ENCODE measurements at places on chromosomes 16 and 17.

DNA sequence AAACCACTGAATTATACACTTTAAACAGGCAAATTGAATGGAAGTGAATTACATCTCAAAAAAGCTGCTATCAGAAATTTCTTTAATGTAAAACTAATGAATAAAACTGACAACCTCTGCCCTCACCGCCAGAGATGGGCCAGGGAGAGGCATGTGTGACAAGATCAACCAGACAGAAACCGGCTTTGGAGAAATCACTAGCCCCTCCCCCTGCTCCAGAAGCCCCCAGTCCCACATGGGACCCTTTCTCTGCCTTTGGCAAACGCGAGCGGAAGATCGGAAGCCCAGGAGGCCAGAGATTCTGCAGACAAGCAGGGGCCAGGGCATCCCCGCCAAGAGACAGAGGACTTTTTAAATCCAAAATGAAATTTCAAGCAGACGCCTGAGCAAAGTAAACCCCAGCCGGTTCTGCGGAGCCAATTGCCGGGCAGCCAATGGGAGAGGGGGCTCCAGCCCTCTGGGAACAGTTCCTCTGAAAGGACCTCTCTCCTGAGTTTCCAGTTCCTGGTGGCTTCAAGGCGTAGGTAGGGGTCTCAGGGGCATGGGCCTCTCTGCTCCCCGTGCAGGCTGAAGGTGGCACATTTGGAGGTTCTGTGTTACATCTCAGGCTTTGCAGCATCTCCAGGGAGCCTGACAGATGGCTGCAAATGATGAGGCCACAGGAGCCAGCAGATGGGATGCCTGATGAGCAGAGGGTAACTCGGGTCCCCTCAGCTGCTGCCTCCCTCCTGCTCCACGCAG is 118.1 kb downstream of the GSG1L start:
- no peak for DNase-seq

- DNase-seq = no peak
Measured at GRCh38 chr17:7915179-7915610, 894 bp downstream of the RNF227 start.

DNA sequence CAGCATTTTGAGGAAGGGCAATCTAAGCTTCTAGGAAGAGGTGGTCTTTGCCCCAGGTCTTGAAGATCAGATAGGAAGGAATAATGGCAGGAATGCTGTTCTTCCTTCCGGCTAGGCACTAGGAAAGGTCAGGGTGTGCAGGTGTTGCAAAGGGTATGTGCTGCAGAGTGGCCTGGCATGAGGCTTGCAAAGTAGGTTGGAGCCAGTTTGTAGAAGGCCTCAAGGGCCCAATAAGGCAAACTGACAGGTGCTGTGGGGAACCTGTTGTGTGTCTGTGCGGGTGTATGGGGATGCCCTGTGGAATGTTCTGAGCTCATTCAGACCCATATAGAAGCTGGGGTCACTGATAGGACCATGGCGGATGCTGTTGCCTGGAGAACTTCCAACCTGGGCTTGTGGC is 12.7 kb downstream of the MSI2 start:
- no peak for DNase-seq

GRCh38 chr17:42901535-42902229 is 1.1 kb downstream of the G6PC1 start:
- no peak for DNase-seq

DNA sequence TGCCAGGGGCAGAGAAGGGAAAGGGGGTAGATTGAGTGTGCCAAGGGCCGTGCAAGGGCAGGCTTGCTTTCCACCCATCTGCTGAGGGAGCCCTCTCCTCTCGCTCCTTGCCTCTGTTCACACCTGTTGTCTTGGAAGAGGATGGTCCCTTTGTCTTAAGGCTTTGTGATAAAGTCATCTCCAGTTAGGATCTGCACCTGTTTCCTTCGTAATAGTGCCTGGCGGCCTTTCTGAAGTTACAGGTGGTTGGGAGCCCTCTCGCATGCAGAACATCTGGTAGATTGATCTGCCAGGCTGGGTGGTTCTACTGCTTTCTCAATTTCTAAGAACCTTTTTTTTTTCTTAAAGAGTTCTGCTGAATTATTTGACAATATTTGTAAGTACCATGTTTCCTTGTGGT is 16.3 kb downstream of the UBFD1 start:
- DNase-seq = no peak

GRCh38 chr16:1257561-1258224 is 1.8 kb downstream of the TPSD1 start:
- DNase-seq = no peak

DNA sequence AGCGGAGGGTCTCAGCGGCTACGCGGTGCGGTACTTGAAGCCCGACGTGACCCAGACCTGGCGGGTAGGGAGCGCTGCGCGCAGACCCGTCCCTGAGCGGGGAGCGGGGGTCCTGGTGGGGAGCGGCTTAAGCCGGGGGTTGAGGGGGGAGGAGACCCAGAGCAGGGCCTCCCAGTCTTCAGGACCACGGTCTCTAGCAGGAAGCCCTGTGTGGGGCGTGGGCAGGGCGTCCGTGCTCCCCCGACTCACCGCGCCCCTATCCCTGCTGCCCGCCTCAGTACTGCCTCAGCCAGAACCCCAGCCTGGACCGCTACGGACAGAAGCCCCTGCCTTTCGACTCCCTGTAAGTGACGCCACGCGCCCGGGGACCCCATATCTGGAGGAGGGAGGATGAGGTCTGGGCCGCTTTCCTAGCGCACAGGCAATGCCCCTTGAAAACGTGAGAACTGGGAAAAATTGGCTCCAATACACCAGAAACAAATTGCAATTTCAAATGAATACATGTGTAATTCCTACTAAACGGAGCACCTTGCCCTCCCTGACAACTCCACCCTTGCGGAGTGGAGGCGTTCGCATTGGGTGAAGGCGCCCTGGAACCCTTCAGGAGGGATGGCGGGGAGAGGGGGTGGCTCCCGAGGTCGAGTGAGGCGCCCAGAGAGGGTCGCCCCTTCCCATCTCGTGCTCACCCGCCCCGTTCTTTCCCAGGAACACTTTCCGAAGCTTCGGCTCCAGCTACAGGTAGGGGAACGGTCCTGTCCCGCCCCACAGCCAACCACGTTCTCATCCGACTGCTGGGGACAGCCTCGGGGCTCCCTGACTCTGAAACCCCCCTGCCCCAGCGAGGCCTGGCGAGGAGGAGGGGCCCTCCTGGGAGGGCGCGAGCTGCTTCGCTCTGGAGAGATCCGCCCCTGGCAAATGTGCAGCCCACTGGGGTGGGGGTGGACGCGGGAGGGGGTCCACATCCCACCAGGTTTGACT is 14.6 kb upstream of the CNGB1 start:
- no peak for DNase-seq

- no peak for DNase-seq
Measured at GRCh38 chr16:53721017-53721416, 17.1 kb downstream of the FTO start.

GRCh38 chr17:3276126-3276525 is 22.0 kb downstream of the OR3A1 start:
- no peak for DNase-seq

- peak; percentile 68 for DNase-seq
Measured at GRCh38 chr17:79777120-79777893, 641 bp upstream of the CBX2 start.

- no peak for DNase-seq
Measured at GRCh38 chr17:41048441-41048840, 1.3 kb upstream of the KRTAP2-1 start.

DNA sequence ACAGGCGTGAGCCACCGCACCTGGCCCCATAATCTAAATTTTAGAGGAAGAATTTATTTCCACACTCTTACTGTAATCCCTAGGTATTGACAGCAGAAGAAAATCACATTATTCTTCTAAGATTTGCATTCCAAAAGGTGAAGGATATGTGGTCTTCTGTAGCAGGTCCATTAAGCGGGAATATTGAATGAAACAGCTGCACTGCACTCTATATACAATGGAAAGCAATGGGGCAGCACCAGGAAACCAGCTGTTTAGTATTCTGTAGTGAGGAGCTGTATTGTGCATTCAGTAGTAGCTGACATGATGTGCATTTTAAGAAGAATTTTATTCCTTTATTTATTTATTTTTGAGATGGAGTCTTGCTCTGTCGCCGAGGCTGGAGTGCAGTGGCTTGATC is 49.6 kb downstream of the PSMD12 start:
- no peak for DNase-seq

GRCh38 chr17:12320286-12320685 is 299.6 kb downstream of the MAP2K4 start:
- DNase-seq = no peak

- DNase-seq = no peak
Measured at GRCh38 chr16:63301349-63301748, 1265.1 kb upstream of the CDH8 start.

- DNase-seq = no peak
Measured at GRCh38 chr16:55713103-55713502, 57.3 kb downstream of the SLC6A2 start.

DNA sequence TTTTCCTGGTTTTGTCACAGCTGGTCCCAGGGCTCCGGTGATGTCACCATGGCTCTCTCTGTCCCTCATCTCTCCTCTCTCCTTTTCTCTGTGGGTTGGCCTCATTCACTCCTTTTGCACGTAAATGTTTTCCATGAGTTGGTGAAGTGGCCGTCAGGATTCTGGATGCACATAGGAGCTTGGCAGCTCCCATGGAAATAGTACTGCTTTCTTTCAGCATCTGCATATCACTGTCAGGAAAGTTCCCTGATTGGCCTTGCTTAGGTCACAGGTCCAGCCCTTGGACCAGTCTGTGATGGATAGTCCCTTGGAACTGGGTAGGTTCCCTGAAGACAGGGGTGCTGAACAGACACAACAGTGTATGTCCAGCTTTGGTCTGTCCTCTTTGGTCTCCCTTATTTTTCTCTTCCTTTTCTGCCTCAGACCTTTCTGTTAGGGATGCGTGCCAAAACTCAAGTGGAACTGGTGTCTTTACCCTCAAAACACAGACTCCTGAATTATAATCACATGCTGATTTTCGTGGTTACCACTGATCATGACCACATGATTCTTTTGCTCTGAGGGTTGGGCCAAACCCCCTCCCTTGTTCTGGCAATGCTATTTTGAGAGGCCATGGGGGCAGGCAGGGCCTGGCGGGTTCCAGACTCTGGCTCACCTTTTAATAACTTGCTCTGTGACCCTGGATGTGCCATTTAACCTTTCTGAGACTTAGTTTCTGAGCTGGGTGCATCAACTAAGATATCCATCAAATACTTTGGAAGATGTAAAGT is 99.0 kb downstream of the MSI2 start:
- DNase-seq = no peak

- no peak for DNase-seq
Measured at GRCh38 chr17:63364387-63364786, 81.7 kb downstream of the CYB561 start.

GRCh38 chr16:74893541-74893940 is 91.4 kb downstream of the WDR59 start:
- no peak for DNase-seq

- DNase-seq = no peak
Measured at GRCh38 chr16:79381603-79382042, 218.9 kb downstream of the MAF start.

DNA sequence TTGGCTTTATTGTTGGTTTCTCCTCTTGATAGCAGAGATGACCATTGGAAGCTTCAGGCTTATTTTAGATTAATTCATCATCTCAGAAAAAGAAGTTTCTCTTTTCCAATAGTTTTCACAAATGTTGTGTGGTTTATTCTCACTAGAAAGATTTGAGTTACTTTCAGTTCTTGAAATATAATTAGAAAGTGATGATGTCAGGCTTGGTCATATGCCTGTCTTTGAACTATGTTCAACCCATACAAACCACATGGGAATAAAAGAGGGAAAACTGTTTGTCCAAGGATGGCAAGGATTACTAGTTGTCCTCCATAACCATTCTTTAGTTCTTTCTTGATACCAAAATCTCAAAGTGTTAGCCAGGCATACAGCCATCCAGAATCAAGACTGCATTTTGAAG is 3.7 kb upstream of the HS3ST2 start:
- DNase-seq = no peak

GRCh38 chr17:8016632-8017424 is 14.4 kb downstream of the GUCY2D start:
- DNase-seq = peak; percentile 70

- DNase-seq = no peak
Measured at GRCh38 chr17:57498443-57498842, 242.1 kb downstream of the MSI2 start.

- DNase-seq = no peak
Measured at GRCh38 chr17:75135946-75136345, 4.4 kb upstream of the NT5C start.

- DNase-seq = no peak
Measured at GRCh38 chr17:82915757-82916027, 75.9 kb upstream of the ZNF750 start.
